ENCODE measurements at places on chromosomes 3 and 15.

GRCh38 chr3:188531210-188531609, 377.3 kb downstream of the LPP start:
- DNase-seq, result no peak

DNA sequence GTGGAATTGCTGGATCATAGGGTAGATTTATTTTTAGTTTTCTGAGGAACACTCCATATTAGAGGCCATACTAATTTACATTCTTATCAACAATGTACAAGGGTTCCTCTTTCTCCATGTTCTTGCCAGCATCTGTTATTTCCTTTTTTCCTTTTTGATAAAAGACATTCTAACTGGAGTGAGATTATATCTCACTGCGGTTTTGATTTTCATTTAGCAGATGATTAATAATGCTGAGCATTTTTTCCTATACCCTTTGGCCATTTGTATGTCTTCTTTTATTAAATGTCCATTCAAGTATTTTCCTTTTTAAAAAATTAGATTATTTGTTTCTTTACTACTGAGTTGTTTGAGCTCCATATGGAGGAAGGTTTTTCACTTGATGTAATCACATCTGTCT, 1189.5 kb downstream of the ZPLD1 start:
- DNase-seq, result no peak

DNA sequence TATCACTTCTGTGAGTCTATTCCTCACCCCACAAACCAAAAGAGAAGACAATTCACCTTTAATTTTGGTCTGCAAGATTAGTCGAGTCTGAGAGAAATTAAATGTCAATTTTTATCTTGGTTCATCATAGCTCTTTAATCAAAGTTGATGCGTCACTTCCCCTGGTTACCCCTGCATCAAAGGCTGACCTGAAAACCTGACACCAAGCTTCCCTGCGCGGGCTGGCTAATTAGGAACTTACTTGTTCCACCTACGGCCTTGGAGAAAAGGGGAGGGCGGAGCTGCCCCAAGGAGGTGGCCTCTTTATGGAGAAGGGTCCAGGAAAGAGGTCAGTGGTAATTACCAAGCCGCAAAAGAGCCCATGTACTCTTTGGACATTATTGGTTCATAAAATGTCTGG, 218.4 kb downstream of the ARRDC4 start:
- DNase-seq, result no peak

- no peak for DNase-seq
These were observed 121.7 kb downstream of the MEGF11 start for GRCh38 chr15:66131831-66132230.

DNA sequence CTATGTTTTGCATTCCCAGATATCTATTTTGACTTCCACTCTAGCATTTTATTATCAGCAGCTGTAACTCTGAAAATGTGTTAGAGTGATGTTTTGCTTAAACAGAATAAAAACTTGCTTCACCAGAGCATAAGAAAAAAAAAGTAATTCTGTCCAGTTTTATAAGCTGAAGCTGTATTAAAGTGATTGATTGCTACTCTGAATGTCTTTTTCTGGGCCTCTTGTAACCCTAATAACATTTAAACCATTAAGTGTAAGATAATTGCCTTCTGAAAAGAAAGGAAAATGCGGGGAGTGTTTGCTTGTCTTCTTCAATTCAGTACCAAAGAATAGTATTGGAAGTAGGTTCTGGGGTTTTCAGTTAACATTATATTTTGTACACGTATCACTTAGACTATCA, 57.9 kb upstream of the UBE2E1 start:
- no peak for DNase-seq

DNA sequence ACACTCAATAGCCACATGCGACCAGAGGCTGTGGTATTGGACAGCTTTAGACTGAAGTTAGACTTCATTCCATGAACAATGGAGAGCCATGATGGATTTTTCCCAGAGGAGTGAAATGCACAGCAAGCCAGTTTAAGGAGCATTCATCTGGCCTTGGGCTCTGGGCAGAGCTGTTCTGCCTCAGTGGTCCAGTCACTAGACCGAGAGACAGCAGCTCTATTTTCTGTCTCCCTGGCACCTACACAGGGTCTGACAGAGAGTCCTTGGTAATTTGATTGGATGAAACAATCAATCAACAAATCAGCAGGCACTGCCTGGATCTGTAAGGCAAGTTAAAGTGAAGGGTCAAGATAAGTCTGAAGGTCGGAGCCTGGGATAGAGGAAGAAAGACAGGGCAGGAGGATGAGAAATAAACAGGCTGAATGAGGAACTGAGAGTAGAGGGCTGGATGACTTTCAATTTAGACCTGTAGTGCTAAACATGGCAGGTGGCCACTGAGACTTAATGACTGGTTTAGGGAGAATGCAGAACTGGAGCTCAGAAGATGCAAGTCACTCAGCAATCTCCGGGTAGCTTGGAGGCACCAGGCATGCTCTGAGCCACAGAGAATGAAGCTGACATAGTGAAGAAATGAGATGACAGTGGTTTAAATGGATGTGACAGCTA, 98.5 kb upstream of the SLC25A36 start:
- DNase-seq, result no peak

DNA sequence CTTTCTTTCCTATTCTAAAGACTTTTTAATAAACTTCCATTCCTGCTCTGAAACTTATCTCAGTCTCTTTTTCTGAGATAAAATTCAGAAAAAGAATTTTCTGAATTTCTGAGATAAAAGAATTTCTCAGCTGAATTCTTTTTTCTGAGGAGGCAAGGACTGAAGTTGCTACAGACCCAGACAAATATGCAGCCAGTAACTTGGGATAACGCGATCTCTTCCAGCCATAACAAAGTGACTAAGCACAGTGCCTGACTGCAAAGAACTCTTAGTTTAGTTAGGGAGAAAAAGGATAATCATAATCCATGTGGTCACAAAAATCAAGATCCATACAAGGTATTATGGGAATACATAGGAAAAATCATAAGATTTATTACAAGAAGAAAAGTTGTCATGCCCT, 222.0 kb upstream of the GAP43 start:
- DNase-seq, result no peak

- DNase-seq, result no peak
These were observed 71.5 kb downstream of the ZMAT3 start for GRCh38 chr3:179000144-179000543.

DNA sequence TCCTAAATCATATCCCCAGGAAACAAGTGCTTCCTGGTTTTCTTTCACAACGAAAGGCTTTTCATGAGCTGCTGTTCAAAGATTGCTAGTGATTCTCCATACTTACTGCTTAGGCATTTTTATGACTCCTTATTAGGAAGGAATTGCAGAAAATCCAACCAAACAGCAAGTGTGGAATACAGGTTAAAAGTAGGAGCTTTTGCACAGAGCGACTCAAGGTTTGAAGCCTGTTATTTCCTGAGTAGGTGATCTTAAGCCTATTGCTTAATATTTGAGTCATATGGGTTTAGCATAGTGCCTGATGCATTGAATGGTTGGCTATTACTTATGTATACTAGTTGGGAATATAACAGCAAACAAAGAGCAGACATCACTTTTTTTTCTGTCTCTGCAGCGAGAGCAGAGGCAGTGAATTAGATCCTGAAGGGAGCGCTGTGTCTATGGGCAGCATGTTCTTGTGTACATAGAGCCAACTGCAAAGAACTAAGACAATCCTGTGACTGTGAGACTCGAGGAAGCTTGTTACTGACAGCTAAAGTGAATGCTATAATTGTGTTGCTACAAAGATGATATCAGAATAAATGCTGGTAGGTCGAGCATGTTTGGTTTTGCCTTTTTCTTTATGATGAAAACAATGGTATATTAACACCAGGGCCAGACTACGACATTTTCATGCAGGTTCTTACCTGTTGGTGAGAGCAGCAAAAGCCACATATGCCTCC, 6.3 kb downstream of the TM4SF1 start:
- DNase-seq, result no peak

DNA sequence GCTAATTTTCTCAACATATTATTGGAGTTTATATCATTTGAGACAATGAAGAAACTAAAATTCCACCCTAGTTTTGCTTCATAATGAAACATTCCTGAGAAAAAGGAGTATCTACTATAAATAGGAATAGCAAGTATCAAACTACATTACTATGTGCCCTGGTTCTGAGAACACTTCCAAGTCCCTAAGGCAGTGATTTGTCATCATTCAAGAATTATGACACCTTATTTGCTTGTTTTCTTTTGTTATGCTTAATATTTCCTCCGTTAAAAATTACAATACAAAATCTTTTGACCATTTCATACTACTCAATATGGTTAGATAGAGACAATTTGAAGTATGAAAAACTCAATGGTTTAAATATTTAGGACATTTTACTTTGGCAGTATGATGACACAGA, 707.8 kb upstream of the GOLIM4 start:
- no peak for DNase-seq

DNA sequence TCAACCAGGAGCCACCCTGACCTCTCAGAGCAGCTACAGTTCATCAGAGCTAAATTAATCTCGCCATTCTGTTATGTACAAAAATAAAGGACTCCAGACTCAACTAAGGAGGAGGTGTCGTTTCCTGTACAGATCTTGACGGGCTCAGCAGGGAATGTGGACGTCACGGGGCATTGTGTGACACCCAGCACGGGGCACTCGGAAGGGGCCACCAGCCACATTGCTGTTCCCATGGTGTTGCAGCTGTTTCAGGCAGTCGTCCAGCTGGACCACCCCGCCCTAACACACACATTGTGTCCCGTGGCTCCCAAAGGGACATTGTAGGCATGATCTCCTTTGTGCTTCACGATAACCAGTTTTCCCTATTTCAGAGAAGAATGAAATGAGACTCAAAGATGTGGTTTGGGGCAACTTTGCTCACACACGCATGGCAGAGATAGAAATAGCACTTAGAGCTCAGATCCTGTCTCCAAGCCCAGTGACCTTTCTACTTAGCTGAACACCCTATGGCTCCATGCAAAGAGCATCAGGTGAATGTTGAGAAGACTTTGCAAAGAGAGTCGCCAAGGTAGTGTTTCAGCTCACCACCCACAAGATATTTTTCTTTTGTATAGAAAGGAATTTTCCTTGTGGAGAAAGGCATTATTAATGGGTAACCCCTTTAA, 5.5 kb downstream of the SSUH2 start:
- no peak for DNase-seq

GRCh38 chr3:123130079-123130750, 63.4 kb downstream of the PDIA5 start:
- no peak for DNase-seq

DNA sequence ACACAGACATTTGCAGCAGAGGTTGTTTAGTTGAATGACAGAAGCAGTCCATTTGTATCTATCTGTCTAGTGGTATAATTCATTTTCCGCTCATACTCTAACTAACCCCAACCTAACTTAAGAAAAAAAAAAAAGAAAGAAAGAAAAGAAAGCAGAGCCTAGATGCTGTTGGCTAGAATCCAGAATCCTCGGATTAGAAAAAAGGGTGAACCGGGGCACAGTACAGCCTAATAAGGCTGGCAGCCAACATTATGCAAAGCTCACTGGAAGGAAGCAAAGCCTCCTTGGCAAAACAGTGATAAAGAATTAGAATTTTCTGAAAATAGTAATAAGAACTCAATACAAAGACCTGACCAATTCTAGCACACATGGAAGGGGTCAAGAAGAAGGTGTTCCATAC, 640.8 kb downstream of the TUSC7 start:
- no peak for DNase-seq

DNA sequence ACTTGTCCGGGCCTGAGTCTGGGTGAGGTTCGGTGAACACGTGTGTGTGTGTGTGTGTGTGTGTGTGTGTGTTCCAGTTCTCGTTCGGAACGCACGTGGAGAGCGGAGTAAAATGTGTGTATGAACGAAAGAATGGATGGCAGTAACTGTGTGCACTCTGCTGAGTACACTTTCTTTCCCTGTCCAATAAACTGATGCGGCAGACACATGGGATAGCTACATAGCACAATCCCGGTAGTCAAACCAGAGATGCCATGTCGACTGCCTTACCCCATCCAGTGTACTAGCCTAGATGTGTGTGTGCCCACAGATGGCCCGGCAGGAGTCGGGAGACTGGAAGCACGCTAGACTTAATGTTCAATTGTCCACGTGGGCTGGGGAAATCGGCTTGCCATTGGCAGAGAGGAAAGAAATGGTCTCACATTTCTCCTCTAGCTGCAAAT, 507 bp upstream of the GOLIM4 start:
- no peak for DNase-seq

- DNase-seq, result no peak
These were observed 9.4 kb upstream of the CMSS1 start for GRCh38 chr3:99808163-99808794.

- DNase-seq, result no peak
These were observed 55.0 kb downstream of the CLASP2 start for GRCh38 chr3:33663042-33663441.

- DNase-seq, result no peak
These were observed 25.0 kb upstream of the TMC3 start for GRCh38 chr15:81398910-81399551.

DNA sequence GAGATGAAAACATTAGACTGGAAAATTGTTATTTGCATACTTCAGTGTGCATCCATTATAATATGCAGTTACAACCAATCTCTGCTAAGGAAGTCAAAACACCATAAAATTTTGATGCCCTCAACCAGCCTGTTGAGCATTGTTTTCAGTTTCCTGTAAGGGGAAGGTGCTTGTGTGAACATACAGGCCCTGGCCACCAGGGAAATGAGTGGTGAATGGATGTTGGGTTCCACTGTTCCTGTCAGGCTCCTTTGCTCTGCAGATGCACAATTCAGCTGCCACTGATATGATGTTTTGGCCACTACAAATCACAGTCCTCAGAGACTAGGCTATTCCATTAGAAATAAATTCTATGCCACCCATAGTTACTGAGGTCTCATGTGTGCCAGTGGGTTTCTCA, 184.6 kb downstream of the SYNPR start:
- DNase-seq, result no peak

GRCh38 chr3:25461946-25462345, 33.9 kb downstream of the RARB start:
- no peak for DNase-seq

- DNase-seq, result no peak
These were observed 35.8 kb downstream of the BTD start for GRCh38 chr3:15637131-15637951.

GRCh38 chr3:1938975-1939374, 159.7 kb upstream of the CNTN4 start:
- no peak for DNase-seq
